ENCODE measurements at places on chromosomes 5 and 9. TPM values are rescaled to one million over a fixed set of nuclear protein-coding genes. Genes with fewer than 3 reads are reported as not detected.

The PCDHB5 gene
- not detected for total RNA-seq

The SPATA31C1 gene
- not detected for total RNA-seq

The GFRA3 gene
- not detected for total RNA-seq

The MRPL22 gene
- 80.4 TPM for total RNA-seq

The PKN3 gene
- total RNA-seq, result 9.3 TPM

The PRLR gene
- not detected for total RNA-seq

The SRP19 gene
- total RNA-seq, result 47.0 TPM

The DOCK8 gene
- 163 TPM for total RNA-seq

The ACOT12 gene
- total RNA-seq, result not detected

The SLC25A48 gene
- total RNA-seq, result not detected

The BSPRY gene
- 8.2 TPM for total RNA-seq

DNA sequence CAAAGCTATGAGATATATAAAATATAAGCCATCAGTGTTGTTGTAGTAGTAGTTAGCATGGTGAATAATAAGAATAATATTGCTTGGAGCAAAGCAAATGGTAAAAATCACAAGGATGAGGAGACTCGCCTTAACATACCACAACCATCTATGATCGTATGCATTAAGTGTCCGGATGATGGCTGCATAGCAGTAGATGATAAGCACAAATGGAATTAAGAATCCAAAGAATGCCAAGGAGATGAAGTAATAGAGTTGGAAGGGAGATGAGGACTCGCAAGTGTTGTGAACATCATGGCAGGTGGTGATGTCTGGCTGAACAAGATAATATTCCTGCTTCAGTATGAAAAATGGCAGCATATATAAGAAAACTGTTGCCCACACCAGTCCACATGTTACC, 5.5 kb downstream of the F2RL2 start:
- no peaks in the 10 kb centered on the region for H3K27me3 ChIP-seq
- H3K36me3 ChIP-seq, result peaks cover 4% of the 10 kb centered on the region
- no peak overlapping the region for H3K27ac ChIP-seq
- peaks cover 3% of the 10 kb centered on the region for H3K4me1 ChIP-seq
- no peak for DNase-seq

DNA sequence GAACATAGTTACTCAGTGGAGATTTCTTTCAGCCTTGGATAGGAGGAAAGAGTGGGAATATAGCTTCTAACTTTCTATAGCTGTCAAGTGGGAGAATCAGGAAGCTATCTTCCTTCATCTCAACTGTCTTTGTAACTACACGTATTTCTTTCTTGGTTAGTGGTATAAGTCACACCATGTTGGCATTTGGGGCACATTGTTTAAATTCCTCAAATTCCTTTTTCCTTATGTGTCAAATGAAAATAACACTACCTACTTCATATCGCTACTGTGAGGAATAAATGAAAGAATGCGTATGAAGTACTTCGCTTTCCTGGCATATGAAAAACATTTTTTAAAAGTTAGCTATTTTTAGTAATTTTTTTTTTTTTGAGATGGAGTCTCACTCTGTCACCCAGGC, 1082.5 kb upstream of the WWC1 start:
- DNase-seq, result no peak
- no peak overlapping the region for H3K4me3 ChIP-seq
- H3K27me3 ChIP-seq, result no peaks in the 10 kb centered on the region
- H3K36me3 ChIP-seq, result no peaks in the 10 kb centered on the region
- no peaks in the 10 kb centered on the region for H3K4me1 ChIP-seq

DNA sequence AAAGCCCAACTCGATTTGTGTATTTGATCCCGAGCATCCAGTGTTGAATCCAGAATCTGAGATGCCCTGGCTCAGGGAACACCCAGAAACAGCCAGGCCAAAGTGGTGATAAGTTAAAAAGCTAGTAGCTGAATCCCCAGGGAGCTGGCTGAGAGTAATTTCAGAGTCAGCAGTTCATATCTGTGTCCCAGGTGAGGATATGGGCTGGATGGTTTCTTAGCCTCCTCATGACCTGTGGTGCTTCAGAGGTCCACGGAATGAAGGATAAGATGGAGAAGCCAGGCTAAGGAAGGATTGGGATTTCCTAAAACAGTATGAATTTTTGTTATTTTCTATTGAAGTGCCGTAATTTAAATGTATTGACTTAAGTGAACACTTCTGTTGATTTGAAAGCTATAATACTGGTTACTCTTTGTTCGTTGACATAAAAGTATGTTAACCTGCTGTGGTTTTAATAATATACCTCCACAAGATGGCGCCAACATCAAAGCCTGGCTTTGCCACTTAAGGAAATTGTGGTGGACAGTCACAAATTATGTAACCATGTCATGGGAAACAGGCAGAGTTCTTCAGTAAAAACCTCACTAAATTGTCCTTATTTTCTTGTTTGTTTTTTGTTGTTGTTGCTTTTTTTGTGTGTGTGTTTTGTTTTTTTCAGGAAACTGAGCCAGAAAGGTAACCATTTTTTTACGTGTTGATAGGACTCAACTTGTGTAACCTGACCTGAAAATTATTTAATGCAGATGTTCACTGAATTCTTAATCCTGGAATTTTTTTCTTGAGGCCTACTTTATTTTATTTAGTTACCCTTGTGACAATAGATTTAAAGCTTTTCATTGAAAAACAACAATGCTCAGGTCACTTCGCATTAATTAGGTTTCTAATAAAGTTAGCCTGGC, 11.4 kb downstream of the MTAP start:
- peaks cover 54% of the 10 kb centered on the region for H3K36me3 ChIP-seq
- H3K27me3 ChIP-seq, result no peaks in the 10 kb centered on the region
- H3K4me3 ChIP-seq, result no peak overlapping the region
- H3K27ac ChIP-seq, result no peak overlapping the region

DNA sequence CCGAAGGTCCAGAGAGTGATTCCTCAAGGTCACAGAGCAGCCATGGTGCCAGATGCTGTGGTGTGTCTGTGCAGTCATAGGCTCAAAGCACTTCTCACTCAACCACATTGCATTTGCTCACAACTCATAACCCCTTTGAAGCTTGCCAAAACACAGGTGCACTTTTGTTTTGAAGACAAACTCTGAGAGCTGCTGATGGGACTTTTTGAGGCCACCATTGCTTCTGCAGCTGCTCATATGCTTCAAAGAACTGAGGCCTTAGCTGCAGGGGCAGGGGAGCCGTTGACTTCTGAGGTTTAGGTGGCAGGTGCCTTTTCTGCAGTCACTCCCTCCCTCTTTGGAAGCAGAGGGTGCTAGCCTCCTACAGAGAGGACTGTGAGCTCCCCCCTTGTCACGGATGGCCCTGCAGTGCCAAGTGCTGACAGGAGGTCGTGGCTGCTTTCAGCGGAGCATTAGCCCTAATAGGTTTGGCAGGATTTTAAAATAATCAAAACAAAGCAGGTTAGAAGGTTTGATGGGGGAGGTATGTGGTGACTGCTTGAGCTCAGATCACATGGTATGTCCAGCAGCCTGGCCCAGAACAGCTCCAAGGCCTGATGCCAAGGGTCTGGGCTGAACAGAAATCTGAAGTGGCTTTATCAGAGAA, 232.1 kb downstream of the MAN2A1 start:
- H3K4me1 ChIP-seq, result peaks cover 32% of the 10 kb centered on the region
- H3K27ac ChIP-seq, result peak overlapping the region; percentile 86

- H3K27ac ChIP-seq, result peak overlapping the region; percentile 73
- peak; percentile 41 for DNase-seq
- peaks cover 2% of the 10 kb centered on the region for H3K36me3 ChIP-seq
Observed at GRCh38 chr5:157571357-157571827, 4.2 kb downstream of the ADAM19 start.

GRCh38 chr9:17531642-17532254, 47.1 kb upstream of the SH3GL2 start:
- no peak overlapping the region for H3K4me3 ChIP-seq
- no peak overlapping the region for H3K27ac ChIP-seq
- DNase-seq, result peak; percentile 60
- no peaks in the 10 kb centered on the region for H3K36me3 ChIP-seq
- H3K4me1 ChIP-seq, result no peaks in the 10 kb centered on the region

DNA sequence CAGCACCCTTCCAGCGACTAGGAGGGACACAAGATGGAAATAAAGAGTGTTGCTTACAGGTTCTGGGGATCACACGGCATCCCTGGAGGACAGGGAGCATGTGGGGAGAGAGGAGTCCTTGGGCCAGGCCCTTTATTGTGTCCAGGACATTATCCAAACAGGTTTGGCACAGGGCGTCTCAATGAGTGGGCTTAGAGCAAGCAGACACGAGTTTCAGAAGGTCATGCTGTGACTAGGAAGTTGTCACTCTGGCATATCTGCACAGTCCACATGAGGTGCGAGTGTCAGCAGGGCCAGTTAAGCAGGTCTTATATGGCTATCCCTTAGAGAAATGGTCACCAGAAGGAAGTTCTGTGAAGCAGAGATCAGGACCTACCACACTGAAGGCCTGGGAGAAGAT, 174.5 kb upstream of the OTULINL start:
- no peak for DNase-seq
- H3K4me1 ChIP-seq, result peaks cover 7% of the 10 kb centered on the region
- H3K27me3 ChIP-seq, result no peaks in the 10 kb centered on the region
- no peak overlapping the region for H3K4me3 ChIP-seq

DNA sequence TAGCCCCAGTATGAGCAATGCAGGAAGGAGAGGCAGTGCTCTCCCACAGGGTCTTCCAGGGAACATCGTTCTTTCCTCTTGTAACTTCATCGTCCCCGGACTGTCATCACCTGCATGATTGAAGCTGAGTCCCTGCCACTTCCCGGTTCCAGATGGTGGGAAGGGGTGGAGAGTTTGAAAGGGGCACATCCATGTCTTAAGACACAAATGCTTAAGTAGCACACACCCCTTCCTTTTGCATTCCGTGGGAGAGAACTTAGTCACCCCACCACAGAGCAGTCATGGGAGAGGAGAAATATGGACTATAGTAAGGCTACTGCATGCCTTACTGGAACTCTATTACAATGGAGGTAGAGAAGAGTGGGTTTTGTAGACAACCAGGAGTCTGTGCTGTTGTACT, 165.3 kb upstream of the GAS1 start:
- DNase-seq, result no peak
- no peak overlapping the region for H3K27ac ChIP-seq
- no peak overlapping the region for H3K4me3 ChIP-seq
- H3K36me3 ChIP-seq, result no peaks in the 10 kb centered on the region
- H3K4me1 ChIP-seq, result no peaks in the 10 kb centered on the region

- H3K36me3 ChIP-seq, result no peaks in the 10 kb centered on the region
- H3K27me3 ChIP-seq, result no peaks in the 10 kb centered on the region
- peak overlapping the region; percentile 62 for H3K4me3 ChIP-seq
- peaks cover 16% of the 10 kb centered on the region for H3K4me1 ChIP-seq
Observed at GRCh38 chr9:38227061-38227540, 158.1 kb upstream of the SHB start.

GRCh38 chr5:111480346-111480745, 32.0 kb downstream of the STARD4 start:
- DNase-seq, result no peak
- no peaks in the 10 kb centered on the region for H3K27me3 ChIP-seq
- no peaks in the 10 kb centered on the region for H3K4me1 ChIP-seq
- H3K4me3 ChIP-seq, result no peak overlapping the region
- H3K27ac ChIP-seq, result peak overlapping the region; percentile 10

DNA sequence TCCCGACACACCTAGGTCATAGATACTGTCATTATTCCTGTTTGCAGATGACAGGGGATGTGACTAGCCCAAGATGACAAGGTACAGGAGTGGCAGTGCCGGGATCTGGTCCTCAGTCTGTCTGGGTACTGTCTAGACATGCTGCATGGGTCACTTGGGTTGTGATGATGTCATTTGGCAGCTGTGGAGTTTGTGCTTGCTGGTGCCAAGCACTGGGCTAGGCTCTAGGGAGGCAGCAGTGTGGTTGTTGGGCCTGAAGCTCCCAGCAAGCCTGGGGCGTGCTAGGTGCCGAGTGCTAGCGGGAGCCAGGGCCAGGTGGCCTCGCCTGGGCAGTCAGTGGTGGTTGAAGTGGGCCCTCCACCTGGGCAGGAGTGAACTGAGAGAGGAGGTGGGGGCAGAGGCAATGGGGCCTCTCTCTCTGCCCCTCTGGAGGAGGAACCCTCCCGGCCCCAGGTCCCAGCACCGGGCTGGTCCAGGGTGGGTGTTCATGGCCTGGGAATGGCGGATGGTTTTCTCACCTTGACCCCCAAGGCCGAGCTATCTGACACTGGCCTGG, 8.8 kb upstream of the ASB6 start:
- H3K27ac ChIP-seq, result no peak overlapping the region
- no peak overlapping the region for H3K4me3 ChIP-seq
- no peaks in the 10 kb centered on the region for H3K27me3 ChIP-seq

GRCh38 chr5:36664766-36665165, 58.4 kb downstream of the SLC1A3 start:
- H3K36me3 ChIP-seq, result no peaks in the 10 kb centered on the region
- DNase-seq, result no peak
- no peak overlapping the region for H3K4me3 ChIP-seq
- H3K27ac ChIP-seq, result no peak overlapping the region
- no peaks in the 10 kb centered on the region for H3K4me1 ChIP-seq

- peaks cover 20% of the 10 kb centered on the region for H3K36me3 ChIP-seq
- H3K27ac ChIP-seq, result no peak overlapping the region
- no peak for DNase-seq
- H3K4me1 ChIP-seq, result peaks cover 19% of the 10 kb centered on the region
- no peaks in the 10 kb centered on the region for H3K27me3 ChIP-seq
Observed at GRCh38 chr9:37574241-37574721, 1.9 kb downstream of the FBXO10 start.

GRCh38 chr9:81759680-81760215, 70.4 kb upstream of the TLE1 start:
- no peaks in the 10 kb centered on the region for H3K4me1 ChIP-seq
- peak; percentile 3 for DNase-seq
- no peak overlapping the region for H3K27ac ChIP-seq
- no peak overlapping the region for H3K4me3 ChIP-seq
- no peaks in the 10 kb centered on the region for H3K27me3 ChIP-seq

DNA sequence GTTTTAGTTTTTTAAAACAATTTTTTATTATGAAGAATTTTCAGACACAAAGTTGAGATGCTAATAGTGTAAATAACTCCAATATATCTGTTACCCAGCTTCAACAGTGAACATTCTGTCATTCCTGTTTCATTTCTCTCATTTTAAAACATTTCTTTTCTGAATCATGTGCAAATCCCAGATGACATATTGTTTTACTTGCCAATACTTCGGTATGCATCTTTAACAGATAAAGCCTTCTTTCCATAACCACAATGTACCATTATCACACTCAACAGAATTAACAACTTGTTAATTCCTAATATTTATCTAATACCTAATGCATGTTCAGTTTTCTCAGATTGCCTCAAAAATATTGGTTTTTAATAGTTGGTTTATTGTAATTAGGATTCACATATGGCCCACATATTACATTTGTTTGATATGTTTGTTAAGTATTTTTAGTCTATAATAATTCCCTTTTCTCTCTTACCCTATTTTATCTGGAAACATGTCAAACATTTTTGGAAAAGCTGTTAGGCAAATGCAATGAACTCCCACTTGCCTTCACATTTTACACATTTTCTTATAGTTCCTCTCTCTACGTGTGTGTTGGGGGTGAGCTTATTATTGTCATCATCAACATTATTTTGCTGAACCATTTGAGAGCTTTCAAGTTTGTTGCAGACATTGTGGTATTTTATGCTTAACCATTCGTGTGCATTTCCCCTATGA, 58.7 kb upstream of the ANKRD55 start:
- H3K4me1 ChIP-seq, result peaks cover 5% of the 10 kb centered on the region
- no peak for DNase-seq
- H3K36me3 ChIP-seq, result no peaks in the 10 kb centered on the region
- no peak overlapping the region for H3K27ac ChIP-seq
- H3K27me3 ChIP-seq, result no peaks in the 10 kb centered on the region

- peaks cover 9% of the 10 kb centered on the region for H3K4me1 ChIP-seq
- peak; percentile 38 for DNase-seq
- no peak overlapping the region for H3K4me3 ChIP-seq
- H3K36me3 ChIP-seq, result no peaks in the 10 kb centered on the region
- H3K27me3 ChIP-seq, result peaks cover 12% of the 10 kb centered on the region
- no peak overlapping the region for H3K27ac ChIP-seq
Observed at GRCh38 chr5:61319388-61320146, 12.5 kb upstream of the ZSWIM6 start.

All from activated CD8-positive, alpha-beta T cell treated with anti-CD3 and anti-CD28 coated beads for 36 hours (primary cell).